ENCODE measurements at places on chromosomes 6 and 20. TPM values are rescaled to one million over a fixed set of nuclear protein-coding genes. Genes with fewer than 3 reads are reported as not detected.
A peak's percentile ranks its signal among the peaks of the same experiment; 100 is the strongest.

Gene TP53INP2
- total RNA-seq = 26.0 TPM

Gene MAK
- total RNA-seq = 1.8 TPM

Gene RAD21L1
- 3.0 TPM for total RNA-seq

Gene MCM9
- 13.6 TPM for total RNA-seq

Gene GDAP1L1
- not detected for total RNA-seq

Gene MEI4
- total RNA-seq = 3.0 TPM

Gene GNL1
- 38.3 TPM for total RNA-seq

Gene EYA4
- total RNA-seq = 4.1 TPM

Gene ELOVL2
- 17.9 TPM for total RNA-seq

- no peak for DNase-seq
- H3K4me1 ChIP-seq = no peaks in the 10 kb centered on the region
- no peaks in the 10 kb centered on the region for H3K27me3 ChIP-seq
- H3K4me3 ChIP-seq = no peak overlapping the region
- no peak overlapping the region for H3K27ac ChIP-seq
- no peaks in the 10 kb centered on the region for H3K36me3 ChIP-seq
Measured at GRCh38 chr6:17210683-17211082, 70.5 kb upstream of the RBM24 start.

- H3K36me3 ChIP-seq = no peaks in the 10 kb centered on the region
- no peak for DNase-seq
- no peaks in the 10 kb centered on the region for H3K4me1 ChIP-seq
- no peak overlapping the region for H3K4me3 ChIP-seq
- no peak overlapping the region for H3K27ac ChIP-seq
Measured at GRCh38 chr20:15179381-15179780, 842.0 kb upstream of the FLRT3 start.

- no peaks in the 10 kb centered on the region for H3K27me3 ChIP-seq
- H3K4me3 ChIP-seq = no peak overlapping the region
- no peak for DNase-seq
- peak overlapping the region; percentile 29 for H3K27ac ChIP-seq
- no peaks in the 10 kb centered on the region for H3K4me1 ChIP-seq
- no peaks in the 10 kb centered on the region for H3K36me3 ChIP-seq
Measured at GRCh38 chr6:140537211-140537610, 1162.8 kb upstream of the CITED2 start.

GRCh38 chr6:40506954-40507353, 80.2 kb downstream of the LRFN2 start:
- H3K27ac ChIP-seq = no peak overlapping the region
- no peaks in the 10 kb centered on the region for H3K4me1 ChIP-seq
- no peaks in the 10 kb centered on the region for H3K36me3 ChIP-seq
- no peak overlapping the region for H3K4me3 ChIP-seq

DNA sequence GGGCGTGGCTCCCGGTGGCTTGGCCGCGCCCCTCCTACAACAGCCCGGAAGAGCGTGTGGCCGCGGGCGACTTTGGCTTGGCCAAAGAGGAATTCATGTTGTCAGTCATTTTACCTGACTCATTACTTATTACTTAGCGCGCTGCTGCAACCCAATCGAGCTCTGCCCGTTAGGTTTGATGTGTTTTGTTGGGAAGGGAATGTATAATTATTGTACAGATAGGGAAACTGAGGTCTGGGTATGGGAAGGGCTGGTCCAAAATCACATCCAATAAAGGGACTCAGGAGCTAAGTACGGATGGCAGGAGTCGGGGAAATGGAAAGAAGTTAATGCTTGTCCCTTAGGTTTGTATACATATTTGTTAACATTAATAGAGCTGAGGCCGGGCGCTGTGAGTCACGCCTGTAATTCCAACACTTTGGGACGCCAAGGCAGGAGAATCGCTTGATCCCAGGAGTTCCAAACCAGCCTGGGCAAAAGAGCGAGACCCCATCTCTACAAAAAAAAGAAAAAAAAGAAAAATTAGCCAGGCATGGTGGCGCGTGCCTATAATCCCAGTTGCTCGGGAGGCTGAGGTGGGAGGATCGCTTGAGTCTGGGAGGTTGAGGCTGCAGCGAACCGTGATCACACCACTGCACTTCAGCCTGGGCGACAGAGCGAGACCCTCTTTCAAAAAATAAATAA, 639 bp upstream of the ZNF335 start:
- no peak for DNase-seq
- H3K36me3 ChIP-seq = no peaks in the 10 kb centered on the region
- no peaks in the 10 kb centered on the region for H3K27me3 ChIP-seq
- peak overlapping the region; percentile 73 for H3K4me3 ChIP-seq

- no peak overlapping the region for H3K27ac ChIP-seq
- no peaks in the 10 kb centered on the region for H3K27me3 ChIP-seq
- H3K36me3 ChIP-seq = no peaks in the 10 kb centered on the region
- no peaks in the 10 kb centered on the region for H3K4me1 ChIP-seq
- H3K4me3 ChIP-seq = no peak overlapping the region
Measured at GRCh38 chr6:31125162-31125561, 4.9 kb upstream of the CDSN start.

DNA sequence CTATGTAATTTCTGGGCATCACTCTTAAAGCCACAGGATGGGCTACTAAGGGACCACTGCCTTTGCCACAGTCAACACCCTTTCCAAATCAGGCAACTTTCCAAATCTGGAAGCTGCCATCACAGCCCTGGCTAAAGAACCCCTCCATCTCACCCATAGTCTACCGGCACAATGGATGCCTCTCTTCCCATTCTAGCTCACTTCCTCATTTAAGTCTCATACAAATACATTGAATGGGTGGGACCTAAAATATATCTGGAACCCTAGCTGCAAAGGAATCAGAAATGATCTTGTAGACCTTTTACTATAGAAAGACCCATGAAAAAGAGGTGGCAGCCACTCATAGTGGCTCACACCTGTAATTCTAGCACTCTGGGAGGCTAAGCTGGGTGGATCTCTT, 3.3 kb upstream of the TREML4 start:
- no peak for DNase-seq
- H3K27ac ChIP-seq = no peak overlapping the region
- H3K4me1 ChIP-seq = no peaks in the 10 kb centered on the region
- no peak overlapping the region for H3K4me3 ChIP-seq
- H3K36me3 ChIP-seq = no peaks in the 10 kb centered on the region

DNA sequence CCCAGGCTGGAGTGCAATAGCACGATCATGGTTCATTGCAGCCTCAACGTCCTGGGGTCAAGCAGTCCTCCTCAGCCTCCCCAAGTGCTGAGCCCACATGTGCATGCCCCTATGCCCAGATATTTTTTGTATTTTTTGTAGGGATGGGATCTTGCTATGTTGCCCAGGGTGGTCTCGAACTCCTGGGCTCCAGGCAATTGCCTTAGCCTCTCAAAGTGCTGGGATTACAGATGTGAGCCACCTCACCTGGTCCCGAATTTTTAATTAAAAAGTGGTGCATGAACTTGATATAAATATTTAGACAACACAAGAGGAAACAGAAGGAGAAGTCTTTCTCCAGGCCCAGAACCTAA, 7.1 kb upstream of the RNF114 start:
- no peak overlapping the region for H3K4me3 ChIP-seq
- no peak overlapping the region for H3K27ac ChIP-seq
- no peaks in the 10 kb centered on the region for H3K4me1 ChIP-seq
- H3K36me3 ChIP-seq = no peaks in the 10 kb centered on the region

DNA sequence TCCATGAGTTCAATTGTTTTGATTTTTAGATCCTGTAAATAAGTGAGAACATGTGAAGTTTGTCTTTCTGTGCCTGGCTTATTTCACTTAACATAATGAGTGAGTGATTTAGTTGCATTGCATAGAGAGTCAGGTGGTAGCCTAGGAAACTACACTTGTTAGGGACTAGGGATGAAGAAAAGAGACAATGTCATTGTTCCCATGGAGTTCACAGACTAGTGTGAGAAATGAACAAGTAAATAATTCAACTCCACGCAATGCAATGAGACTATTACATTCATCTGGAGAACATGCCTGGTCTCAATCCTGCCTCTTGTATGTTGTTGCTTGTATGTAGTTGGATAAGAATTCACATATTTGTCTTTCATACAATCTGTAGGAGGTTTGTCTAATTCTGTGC, 76.3 kb upstream of the B3GAT2 start:
- no peak for DNase-seq
- no peak overlapping the region for H3K4me3 ChIP-seq

DNA sequence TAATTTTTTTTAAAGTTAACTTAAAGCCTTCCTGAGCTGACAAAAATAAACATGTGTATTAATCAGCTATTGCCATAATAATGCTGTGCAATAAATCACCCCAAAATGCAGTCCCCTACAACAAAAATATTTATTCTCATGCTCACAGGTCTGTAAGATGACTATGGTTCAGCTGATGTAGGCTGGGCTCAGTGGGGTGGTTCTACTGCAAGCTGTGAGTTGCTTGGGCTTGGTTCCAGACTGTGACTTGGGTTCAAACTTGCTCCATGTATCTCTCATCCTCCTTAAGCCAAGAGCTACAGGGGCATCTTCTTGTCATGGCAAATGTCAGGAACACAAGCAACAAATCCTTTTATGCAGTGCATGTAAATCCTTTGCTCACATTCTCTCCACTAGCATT, 644.3 kb downstream of the KIF16B start:
- H3K36me3 ChIP-seq = no peaks in the 10 kb centered on the region
- H3K4me3 ChIP-seq = no peak overlapping the region
- no peak for DNase-seq
- H3K4me1 ChIP-seq = no peaks in the 10 kb centered on the region
- no peak overlapping the region for H3K27ac ChIP-seq
- H3K27me3 ChIP-seq = no peaks in the 10 kb centered on the region

DNA sequence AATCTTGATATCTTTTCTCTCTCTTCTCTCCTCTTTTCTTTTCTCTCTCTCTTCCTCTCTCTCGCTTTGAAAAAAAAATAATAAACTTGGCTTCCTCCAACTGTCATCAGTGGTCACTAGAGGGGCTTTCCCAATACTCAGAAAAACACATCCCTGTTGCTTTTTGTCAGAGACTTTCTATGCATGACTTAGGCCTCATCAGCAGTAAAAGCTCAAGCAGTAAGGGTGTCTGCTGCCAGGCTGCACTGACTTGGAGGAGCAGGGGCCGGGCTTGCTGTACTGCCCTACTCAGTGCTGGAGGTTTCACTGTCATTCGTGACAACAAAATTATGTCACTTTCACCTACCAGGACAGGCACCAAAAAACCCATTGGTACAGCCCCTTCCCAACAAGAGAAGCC, 272.0 kb downstream of the ADGB start:
- no peak overlapping the region for H3K27ac ChIP-seq
- DNase-seq = no peak
- no peak overlapping the region for H3K4me3 ChIP-seq
- no peaks in the 10 kb centered on the region for H3K4me1 ChIP-seq
- no peaks in the 10 kb centered on the region for H3K36me3 ChIP-seq
- no peaks in the 10 kb centered on the region for H3K27me3 ChIP-seq

GRCh38 chr6:47773005-47773404, 8.8 kb upstream of the OPN5 start:
- H3K4me3 ChIP-seq = no peak overlapping the region
- DNase-seq = no peak
- no peaks in the 10 kb centered on the region for H3K27me3 ChIP-seq
- H3K4me1 ChIP-seq = no peaks in the 10 kb centered on the region
- no peaks in the 10 kb centered on the region for H3K36me3 ChIP-seq

DNA sequence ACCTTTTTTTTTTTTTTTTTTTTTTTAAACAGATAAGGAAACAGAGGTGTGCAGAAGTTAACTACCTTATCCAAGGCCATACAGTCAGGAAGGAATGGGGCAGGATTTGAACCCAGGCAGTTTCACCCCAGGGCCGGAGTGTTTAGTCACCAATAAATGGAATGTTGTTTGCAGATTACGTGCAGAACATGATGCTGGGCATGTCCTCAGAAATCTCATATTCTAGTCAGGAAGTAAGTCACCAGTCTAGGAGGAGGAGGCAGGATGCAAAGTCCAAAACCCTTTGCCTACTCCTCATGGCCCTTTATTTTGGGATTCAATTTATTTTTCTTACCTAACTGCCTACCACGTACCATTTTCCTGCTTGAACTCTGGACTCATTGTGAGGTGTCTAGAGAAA, 57.1 kb upstream of the LRRC1 start:
- H3K4me3 ChIP-seq = no peak overlapping the region
- DNase-seq = no peak

DNA sequence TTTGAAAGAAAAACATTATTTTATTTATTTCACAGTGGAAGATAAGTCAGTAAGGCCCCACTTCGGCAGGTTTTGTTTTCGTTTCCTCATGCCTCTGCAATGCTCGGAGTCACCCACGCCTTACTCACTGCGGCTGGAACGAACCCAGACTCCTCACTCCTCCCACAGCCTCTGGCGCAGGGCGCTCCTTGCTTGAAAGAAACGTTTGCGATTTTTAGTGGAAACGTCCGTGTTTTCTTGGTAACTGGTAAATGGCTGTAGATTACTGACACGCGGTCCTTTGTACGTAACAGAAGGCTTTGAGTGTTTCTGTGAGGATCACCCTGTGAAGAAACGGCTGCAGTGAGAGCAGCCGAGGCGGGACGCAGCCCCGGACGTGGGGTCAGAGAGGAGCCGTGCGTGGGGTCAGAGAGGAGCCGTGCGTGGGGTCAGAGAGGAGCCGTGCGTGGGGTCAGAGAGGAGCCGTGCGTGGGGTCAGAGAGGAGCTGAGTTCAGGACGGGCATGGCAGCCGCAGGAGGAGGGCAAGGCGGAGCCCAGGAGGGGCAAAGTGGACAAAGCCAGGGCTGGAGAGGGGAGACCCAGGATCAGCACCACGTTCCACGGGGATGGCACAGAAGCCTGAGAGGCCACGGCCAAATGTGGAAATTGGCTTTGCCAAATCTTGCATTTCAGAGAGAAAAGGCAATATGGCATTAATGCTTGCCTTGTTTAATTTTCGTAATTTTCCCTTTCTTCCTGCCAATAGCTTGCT, 198.6 kb upstream of the THBS2 start:
- no peak overlapping the region for H3K27ac ChIP-seq
- no peaks in the 10 kb centered on the region for H3K36me3 ChIP-seq
- H3K4me3 ChIP-seq = peak overlapping the region; percentile 12
- H3K4me1 ChIP-seq = no peaks in the 10 kb centered on the region
- H3K27me3 ChIP-seq = no peaks in the 10 kb centered on the region

GRCh38 chr20:36919715-36920333, 31.7 kb downstream of the SAMHD1 start:
- no peaks in the 10 kb centered on the region for H3K27me3 ChIP-seq
- H3K27ac ChIP-seq = no peak overlapping the region
- no peaks in the 10 kb centered on the region for H3K36me3 ChIP-seq
- no peaks in the 10 kb centered on the region for H3K4me1 ChIP-seq
- H3K4me3 ChIP-seq = no peak overlapping the region
- peak; percentile 20 for DNase-seq

GRCh38 chr6:12163744-12164507, 126.2 kb upstream of the EDN1 start:
- H3K36me3 ChIP-seq = peaks cover 9% of the 10 kb centered on the region
- no peak for DNase-seq
- H3K27ac ChIP-seq = no peak overlapping the region

GRCh38 chr6:13303668-13304017, 24.7 kb downstream of the TBC1D7 start:
- H3K27me3 ChIP-seq = no peaks in the 10 kb centered on the region
- peak overlapping the region; percentile 25 for H3K27ac ChIP-seq
- H3K4me3 ChIP-seq = no peak overlapping the region
- DNase-seq = no peak
- no peaks in the 10 kb centered on the region for H3K36me3 ChIP-seq
- no peaks in the 10 kb centered on the region for H3K4me1 ChIP-seq

Data from prostate gland (tissue), 2 donors.